Activated CD4-positive, alpha-beta T cell treated with anti-CD3 and anti-CD28 coated beads, Interleukin-2, amount 10 ng/mL, durations not matched to agents 24 days and 14 days (primary cell): ENCODE measurements at places on chromosomes 7 and 10. TPM values are rescaled to one million over a fixed set of nuclear protein-coding genes. Genes with fewer than 3 reads are reported as not detected.

GRCh38 chr7:134933460-134934068 is 52.7 kb upstream of the AGBL3 start:
- DNase-seq = no peak

Gene PILRB
- 74.6 and 78.3 TPM in 2 replicates for total RNA-seq

Gene RELN
- not detected in 2 replicates for total RNA-seq

Gene RAPGEF5
- total RNA-seq = 0.54 and 0.73 TPM in 2 replicates

- DNase-seq = peak; percentile 88
Measured at GRCh38 chr7:111012799-111013675, 77.9 kb upstream of the LRRN3 start.

Gene NUDT1
- 69.9 and 81.6 TPM in 2 replicates for total RNA-seq

Gene C7orf57
- 0.14 TPM in 2 replicates for total RNA-seq

Gene UTF1
- 0.17 and 0.19 TPM in 2 replicates for total RNA-seq

- DNase-seq = no peak
Measured at GRCh38 chr7:73668103-73668885, 663 bp downstream of the VPS37D start.

DNA sequence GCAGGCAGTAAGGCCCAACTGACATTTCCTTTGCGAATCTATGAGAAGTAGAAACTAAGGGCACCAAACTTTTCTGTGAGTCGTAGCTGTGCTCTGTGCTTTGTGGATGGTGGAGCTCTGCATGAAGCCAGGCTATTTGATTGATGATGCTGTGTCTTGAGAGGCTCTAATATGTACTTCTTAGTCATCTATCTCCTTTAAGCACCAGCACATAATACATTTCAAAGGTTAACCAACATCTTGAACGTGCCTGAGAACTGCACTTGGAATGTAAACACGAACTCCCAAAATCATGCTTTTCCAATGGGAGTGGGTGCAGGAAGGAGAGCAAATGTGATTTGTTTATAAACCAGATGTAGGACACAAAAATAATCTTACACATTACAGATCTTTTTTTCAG is 411.6 kb downstream of the PARD3 start:
- DNase-seq = no peak

Gene ZNF316
- total RNA-seq = 28.8 and 29.4 TPM in 2 replicates
